ENCODE measurements at places on chromosomes 1 and 21.

DNA sequence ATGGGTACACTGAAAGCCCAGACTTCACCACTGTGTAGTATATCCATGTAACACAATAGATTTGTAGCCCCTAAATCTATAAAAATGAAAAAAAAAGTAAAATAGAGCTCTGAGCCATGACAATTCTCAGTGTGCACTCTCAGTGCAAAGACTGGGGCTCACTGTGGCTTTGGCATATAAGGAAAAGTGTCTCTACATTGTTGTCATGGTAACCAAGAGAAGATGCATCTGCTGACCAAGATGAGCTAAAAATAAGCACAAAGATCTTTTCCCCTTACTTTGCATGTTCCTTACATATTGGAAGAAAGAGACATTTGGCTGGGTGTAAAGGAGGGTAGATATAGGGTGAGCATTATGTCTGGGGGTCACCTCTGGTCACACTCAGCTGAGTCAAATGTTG, 12.0 kb downstream of the PGLYRP4 start:
- no peak for DNase-seq

- DNase-seq: no peak
These were observed 75.8 kb downstream of the PCBP3 start for GRCh38 chr21:45719177-45719802.

DNA sequence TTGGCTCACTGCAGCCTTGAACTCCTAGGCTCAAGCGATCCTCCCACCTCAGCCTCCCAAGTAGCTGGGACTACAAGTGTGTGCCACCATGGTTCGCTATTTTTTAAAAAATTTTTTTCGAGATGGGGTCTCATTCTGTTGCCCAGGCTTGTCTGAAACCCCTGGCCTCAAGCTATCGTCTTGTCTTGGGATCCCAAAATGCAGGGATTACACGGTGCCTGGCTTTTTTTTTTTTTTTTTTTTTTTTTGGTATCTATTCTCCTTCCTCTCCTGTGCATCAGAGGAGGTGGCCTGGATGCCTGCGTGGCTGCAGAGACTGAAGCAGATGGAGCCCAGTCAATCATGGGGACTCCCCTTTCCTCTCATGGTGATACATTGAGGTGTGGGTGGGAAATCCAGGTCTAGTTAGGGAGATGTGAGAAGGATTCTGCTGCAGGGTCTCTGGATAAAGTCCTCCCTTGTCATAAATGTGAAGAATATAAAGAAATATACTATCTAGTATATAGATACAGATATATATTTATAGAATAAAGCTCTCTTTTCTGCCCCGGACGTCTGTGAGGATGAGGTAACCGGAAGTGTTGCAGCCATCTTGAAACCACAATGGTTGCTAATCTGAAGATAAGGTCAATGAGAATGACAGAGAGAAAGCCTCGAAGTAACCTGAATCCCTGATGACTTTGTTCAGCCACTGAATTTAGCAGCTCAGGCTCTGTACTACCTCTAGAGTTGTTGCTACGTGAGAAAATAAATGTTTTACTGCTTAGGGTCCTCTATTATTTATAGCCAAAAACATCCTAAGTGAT, 19.5 kb upstream of the RGSL1 start:
- peak; percentile 39 for DNase-seq

- DNase-seq: no peak
These were observed 98.5 kb upstream of the NGF start for GRCh38 chr1:115436596-115436995.

DNA sequence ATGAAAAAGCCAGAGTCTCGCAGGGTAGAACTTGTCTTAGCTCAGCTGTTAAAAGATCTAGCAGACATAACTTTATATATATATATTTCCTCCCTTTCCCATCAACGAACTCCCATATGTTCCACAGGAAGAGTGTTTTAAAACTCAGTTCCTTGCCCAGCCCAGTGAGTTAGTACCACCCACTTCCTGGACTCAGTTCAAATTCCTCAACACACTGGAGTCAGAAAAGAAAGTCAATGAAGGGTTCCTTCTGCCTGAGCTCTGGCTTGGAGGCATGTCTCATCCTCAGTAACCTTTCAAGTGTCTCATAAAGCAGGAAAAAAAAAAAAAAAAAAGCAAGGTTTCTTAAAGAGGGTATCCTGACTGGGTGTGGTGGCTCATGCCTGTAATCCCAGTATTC, 15.6 kb downstream of the TPM3 start:
- DNase-seq: no peak

GRCh38 chr1:59276439-59276851, 20.4 kb upstream of the FGGY start:
- no peak for DNase-seq

DNA sequence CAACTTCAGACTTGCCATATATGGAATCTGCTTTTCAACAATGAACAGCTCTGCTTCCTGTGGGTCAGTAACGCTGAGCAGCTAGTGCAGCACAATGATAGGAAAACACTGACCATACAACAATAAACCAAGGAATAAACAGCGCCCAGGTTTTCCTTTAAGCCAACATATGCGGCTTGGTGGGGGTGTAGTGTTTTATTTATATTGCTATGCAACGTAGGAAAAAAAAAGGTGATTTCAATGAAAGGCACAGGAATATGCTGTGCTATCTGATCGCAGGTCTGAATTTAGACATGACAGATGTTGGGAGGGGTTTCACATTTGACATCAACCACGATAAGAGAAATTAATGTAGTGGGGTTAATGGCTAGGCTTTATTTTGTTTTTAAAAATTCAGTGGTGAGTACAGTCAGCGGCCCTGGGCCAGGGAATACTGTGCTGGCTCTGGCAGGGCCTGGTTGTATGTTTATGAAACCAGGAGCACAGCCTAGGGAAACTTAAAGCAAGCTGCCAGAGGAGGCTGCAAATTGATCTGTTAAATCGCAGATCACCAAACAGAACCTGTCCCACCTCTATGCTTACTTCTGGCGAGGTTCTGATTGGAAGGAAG, 4.3 kb downstream of the TSPAN2 start:
- no peak for DNase-seq

- no peak for DNase-seq
These were observed 102.8 kb downstream of the CLIC6 start for GRCh38 chr21:34771512-34772028.

DNA sequence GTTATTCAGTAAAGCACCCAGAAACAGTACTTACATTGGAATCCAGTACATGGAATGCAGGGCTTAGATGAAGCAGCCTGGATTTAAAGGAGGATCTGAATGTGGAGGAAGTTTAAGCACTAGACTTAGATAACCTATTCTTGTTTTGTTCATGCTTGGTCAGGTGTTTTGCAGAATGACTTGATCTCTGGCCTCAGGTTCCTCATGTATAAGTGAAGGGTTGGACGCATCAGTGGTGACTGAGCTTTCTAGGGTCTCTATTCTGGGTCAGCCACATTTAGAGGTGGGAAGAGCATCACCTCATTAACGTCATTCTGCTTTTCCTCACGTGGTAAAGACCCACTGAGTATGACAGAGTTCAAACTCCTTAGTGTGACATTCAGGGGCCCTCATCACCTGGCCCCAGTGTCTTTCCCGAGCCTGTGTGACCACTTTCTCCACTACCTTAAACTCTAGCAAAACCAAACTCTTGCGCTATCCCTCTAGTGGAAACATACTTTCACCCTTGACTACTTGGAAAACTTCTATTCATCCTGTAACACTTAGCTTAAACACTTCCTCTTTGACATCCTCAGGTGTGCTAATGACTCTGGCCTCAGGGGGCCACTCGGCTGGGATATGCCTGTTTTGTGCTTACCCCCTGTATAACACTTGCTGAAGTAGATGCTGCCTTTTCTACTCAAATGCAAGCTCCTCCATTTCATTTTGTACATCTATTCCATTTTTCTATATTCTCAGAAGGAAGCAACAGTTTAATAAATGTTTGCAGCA, 871 bp upstream of the ERICH3 start:
- DNase-seq: no peak

DNA sequence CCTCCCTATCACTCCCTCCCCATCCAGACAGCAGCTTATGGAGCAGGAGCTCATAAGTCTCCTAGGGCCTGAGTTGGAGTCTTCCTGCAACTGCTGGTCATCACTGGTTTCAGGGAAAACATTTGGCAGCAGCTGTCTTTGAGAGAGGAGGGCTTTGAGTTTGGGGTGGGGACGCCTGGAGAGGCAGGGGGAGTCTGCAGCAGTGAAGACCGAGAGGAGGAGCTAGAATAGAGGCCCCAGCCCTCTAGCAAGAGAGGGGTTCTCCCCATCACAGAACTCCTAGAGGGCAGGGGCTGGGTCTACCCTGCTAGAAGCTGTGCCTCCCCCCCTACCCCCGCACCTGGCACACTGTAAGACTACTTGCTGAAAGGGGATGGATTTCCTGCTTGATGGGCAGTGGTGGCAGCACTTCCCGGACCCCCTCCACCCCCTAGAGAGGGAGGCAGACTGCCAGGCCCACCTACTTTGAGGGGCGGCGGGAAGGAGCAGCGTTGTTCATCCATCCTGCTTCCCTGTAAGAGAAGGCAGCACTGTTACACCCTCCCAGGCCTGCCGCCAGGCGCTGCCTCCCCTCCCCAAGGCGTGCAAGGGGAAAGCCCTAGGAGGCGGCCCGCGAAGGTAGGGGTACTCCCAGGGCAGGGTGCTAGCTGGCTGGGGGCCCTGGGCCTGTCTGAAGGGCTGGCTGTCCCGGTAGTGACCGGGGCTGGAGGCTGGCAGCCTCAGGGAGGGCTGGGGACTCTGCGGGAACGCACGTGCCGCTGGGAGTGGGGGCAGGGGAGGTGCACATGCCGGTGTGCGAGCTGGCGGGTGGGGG, 50.4 kb downstream of the RAP1GAP start:
- no peak for DNase-seq

GRCh38 chr1:23960291-23961020, 828 bp downstream of the PNRC2 start:
- DNase-seq: no peak

DNA sequence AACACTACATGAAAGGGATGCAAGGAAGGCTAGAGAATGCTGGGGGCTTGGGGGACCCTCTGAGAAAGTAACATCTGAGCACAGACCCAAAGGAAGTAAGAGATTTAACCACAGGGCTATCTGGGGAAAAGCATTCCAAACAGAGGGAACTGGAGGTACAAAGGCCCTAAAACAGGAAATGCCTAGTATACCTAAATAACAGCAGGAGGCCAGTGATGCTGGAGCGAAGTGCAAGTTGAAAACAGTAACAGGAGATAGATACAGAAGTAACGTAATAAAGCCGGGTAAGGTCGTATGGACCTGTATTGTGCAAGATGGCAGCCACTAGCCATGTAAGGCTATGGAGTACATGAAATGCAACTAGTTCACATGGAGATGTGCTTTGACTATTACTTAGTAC, 52.1 kb downstream of the CD34 start:
- no peak for DNase-seq

GRCh38 chr1:180816132-180816531, 96.6 kb upstream of the KIAA1614 start:
- no peak for DNase-seq

GRCh38 chr1:245310571-245311531, 156.1 kb downstream of the KIF26B start:
- no peak for DNase-seq

DNA sequence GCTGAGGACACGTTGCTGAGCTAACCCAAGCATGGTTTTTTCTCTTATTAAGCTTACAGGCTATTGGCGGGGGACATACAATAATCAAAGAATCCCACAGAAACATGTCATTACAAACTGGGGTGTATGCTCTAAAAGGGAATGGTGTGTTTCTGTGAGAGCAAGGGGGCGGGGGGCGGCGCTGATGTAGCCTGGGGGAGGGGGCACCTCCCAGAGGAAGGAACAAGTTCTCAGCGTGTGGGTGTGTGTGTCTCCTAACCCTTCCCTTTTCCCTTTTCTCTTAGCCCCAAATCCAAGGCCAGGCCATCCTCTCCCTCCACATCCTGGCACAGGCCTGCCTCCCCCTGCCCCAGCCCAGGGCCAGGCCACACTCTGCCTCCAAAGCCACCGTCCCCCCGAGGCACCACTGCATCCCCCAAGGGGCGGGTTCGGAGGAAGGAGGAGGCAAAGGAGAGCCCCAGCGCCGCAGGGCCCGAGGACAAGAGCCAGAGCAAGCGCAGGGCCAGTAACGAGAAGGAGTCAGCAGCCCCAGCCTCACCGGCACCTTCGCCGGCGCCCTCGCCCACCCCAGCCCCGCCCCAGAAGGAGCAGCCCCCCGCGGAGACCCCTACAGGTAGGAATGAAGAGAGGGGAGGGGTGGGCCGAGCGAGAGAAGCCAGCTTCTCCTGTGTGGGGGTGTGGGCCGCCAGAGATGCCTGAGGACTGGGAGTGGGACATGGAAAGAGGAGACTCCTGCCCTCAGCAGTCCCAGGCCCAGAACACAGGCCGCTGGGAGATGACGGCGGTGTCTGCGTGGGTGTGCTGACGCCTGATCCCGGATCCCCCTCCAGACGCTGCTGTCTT, 21.9 kb downstream of the MAP7D1 start:
- no peak for DNase-seq

DNA sequence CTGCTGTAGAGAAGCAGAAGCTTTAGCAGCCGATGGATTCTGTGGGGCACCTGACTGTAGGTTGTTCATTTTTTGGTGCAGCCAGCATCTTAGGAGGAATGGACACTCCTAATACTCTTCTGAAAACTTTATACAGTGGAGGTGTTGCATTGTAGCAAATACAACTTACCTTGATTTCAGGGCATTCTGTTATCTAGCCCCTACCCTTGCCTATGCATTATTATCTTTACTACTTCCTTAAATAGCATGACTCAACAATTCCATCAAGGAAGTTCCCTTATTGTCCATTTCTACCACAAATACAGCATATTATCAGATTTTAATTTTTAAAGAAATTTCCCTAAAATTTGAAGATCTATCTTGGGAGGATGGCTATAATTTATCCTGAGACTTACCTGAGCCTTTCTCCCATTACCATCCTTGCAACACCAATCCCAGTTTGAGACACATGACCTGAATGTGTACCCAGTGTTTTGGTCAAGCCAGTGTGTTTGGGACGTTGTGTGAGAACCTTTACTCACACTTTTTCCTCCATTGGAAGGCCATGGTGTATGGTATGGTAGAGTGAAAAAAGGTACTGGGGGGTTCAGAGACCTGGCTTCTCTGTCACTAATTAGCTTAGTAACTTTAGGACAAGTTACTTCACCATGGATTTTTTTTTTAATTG, 9.2 kb downstream of the POU2F1 start:
- no peak for DNase-seq

DNA sequence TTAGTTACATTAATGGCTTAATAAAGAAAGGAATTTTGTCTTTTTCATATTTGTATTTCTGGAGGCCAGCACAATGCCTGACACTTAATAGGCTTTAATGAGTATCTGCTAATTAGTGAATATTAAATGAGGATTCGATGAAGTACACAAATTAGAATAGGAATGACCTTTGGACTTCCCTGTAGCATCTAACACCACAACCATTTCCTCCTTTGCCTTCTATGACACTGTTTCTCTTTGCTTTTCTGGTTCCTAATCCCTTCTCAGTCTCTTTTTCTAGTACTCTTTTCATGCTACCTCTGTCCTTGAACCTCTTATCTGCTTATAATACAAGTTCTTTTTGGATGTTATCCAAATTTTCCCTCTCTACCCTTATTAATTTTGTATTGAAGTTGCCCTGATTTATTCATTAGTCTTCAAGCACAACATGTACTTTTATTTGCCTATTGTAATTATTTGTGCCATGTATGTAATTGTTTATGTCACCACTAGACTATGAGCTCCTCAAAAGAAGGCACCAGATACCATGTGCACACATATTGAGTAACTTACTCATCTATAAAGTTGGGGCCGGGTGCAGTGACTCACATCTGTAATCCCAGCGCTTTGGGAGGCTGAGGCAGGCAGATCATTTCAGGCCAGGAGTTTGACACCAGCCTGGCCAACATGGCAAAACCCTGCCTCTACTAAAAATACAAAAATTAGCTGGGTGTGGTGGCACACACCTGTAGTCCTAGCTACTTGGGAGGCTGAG, 23.8 kb downstream of the RPS27 start:
- no peak for DNase-seq
